ENCODE measurements at places on chromosomes 1 and 21.
A peak's percentile ranks its signal among the peaks of the same experiment; 100 is the strongest.

GRCh38 chr1:169141356-169141755 lies 34.9 kb downstream of the ATP1B1 start:
- no peak for DNase-seq

DNA sequence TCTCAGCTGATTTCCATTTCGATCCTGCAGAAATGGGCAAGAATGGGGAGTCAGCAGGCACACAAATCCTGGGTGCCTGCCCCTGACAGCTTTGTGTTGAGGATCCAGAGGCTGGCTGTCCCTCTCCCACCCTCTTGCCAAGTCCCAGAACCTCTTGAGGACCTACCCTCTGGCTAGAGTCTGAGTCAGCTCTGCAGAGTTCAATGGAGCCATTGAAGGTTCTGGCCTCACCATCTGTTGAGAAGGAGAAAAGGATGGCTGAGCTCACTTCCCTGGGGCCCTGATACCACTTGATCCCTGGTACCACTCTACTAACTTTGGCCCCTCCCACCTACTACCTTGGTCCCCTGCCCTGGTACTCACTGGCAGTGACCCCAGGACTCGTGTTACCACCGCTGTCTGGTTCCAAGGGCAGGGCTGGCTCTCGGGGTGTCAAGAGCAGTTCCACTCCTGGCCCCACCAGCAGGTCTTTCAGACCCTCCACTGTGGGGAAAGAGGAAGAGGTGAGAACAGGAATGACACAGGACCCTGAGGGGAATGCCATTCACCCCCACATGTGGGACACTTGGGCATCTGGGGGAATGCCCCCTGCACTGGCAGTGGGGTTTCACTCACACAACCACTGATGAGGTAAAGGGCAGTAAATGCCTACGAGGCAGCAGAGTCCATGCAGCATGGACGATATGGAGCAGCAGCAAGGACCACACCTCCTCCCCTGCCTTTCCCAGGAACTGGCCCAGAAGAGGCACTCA lies 10.5 kb downstream of the RXFP4 start:
- DNase-seq, result no peak

DNA sequence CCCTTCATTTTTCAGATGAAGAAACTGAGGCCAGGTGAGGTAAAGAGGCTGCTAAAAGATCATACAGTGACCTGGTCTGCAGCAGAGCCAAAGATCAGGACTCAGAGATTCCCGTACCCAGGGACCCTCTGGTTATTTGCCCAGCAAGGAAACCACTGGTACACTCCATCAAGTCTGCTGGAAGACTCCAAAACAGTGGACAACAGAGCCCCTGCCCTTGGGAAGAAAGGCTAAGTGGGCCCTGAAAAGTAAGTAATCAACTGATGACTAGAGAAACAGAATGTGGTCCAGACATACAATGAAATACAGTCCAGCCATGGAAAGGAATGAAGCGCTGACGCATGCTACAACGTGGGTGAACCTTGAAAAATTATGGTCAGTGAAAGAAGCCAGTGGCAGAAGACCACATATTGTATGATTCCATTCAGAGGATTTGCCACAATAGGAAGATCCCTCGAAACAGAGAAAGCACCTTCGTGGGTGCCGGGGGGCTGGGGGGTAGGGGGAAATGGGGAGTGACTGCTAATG lies 106.4 kb downstream of the ETS2 start:
- no peak for DNase-seq

DNA sequence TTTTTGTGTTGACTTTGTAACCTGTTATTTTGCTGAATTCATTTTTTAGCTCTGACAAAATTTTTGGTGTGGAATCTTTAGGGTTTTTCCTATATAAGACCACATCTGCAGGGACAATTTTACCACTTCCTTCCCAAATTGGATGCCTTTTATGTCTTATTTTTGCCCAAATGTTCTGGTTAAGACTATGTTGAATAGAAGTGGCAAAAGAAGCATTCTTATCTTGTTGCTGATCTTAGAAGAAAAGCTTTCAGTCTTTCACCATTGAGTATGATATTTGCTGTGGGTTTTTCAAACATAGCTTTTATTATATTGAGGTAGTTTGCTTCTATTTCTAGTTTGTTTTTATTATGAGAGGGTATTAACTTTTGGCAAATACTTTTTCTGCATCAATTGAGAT lies 3.7 kb downstream of the CHIA start:
- no peak for DNase-seq

DNA sequence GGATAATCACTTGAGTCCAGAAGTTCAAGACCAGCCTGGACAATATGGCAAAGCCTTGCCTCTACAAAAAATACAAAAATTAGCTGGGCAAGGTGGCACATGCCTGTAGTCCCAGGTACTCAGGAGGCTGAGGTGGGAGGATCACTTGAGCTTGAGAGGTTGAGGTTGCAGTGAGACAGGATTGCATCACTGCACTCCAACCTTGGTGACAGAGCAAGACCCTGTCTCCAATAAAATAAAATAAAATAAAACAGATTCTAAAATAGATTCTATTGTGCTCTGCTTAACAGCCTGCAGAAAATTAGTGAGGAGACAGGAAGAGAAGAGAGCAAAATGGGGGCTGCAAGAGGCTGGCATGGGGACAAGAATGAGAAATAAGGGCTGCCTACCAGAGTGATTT lies 7.5 kb upstream of the SDE2 start:
- no peak for DNase-seq

- DNase-seq, result peak; percentile 24
Observed at GRCh38 chr21:35932232-35932911, 128.0 kb downstream of the SETD4 start.

DNA sequence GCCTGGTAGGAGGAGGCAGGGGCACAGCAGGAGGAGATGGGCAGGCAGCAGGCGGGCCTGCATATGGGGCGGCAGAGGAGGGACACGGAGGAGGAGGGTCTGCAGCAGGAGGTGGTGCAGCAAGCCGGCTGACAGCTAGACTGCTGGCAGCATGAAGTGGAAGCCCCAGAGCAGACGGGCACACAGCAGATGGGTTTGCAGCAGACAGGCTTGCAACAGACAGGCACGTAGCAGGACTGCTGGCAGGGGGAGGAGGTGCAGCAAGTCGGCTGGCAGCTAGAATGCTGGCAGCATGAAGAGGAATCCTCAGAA lies 615 bp downstream of the KRTAP10-5 start:
- DNase-seq, result peak; percentile 51

DNA sequence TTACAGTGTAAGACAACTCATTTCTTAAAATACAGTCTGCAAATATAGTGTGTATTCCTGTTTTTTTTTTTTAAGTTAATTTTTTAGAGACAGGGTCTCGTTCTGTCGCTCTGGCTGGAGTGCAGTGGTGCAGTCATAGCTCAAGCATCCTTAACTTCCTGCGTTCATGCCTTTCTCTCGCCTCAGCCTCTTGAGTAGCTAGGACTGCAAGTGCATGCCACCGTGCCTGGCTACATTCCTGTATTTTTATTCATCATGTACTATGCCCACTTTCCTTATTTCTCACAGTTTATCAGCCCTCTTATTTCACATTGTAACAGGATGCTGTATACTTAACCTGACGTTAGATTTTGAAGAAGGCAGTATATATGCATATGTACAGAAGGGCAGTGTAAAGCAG lies 26.7 kb downstream of the MIER1 start:
- DNase-seq, result no peak

DNA sequence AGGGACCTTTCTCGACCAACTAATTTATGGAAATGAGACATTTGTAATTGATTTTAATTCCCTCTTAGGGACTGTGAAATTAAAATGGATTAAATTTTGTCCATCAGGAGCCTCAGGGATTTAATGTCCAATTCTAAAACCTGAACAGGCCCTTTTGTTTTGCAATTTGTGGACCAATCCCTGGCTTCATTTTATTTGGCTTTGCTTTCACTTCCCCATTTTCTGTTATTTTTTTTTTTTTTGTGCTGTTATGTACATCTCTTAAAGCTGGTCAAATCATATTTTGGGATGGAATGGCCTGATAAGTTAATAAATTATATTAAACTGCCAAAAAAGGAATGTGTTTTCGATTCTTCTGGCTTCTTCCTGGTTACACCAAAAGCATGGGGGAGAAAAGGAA lies 28.9 kb downstream of the ZSCAN20 start:
- DNase-seq, result no peak

GRCh38 chr1:91763252-91763651 lies 122.7 kb downstream of the TGFBR3 start:
- no peak for DNase-seq

DNA sequence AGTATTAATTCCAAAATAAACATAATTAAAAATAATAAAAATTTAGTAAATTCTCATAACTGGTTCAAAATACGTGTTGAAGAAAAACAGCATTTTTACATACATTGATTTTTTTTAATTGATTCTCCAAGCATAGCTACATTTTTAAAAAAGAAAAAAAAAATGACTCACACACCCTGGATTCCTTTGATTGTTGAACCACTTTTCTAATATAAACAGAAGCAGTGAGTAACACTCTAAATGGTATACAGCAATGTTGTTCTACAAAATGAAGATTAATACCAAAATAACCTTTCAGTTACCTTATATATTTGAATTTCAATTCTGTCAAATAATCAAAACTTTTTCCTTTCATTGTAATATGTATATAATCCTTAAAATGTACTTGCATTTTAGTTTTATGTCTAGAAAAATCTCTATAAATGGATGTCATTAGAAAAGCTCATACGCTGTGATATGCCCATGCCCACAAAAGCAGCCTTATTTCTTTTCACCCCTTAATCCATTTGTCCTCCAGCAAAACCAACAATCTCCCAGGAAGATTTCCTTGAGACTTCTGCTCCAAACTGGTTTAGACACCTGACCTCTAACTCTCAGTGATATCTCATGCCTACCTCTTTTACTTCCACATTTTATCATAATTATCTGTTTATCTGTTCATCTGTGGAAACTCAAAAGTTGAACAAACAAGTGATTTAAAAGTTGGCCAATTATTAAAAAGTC lies 246.4 kb upstream of the NR5A2 start:
- DNase-seq, result peak; percentile 56

- DNase-seq, result peak; percentile 18
Observed at GRCh38 chr21:33300701-33301631, 23.8 kb upstream of the IFNAR1 start.

- DNase-seq, result peak; percentile 9
Observed at GRCh38 chr21:37514038-37514667, 147.6 kb downstream of the DYRK1A start.

- DNase-seq, result no peak
Observed at GRCh38 chr1:47627016-47627415, 189.2 kb downstream of the FOXD2 start.

Measured in DMS53 (cell line).